ENCODE measurements at places on chromosomes 2 and 18.

DNA sequence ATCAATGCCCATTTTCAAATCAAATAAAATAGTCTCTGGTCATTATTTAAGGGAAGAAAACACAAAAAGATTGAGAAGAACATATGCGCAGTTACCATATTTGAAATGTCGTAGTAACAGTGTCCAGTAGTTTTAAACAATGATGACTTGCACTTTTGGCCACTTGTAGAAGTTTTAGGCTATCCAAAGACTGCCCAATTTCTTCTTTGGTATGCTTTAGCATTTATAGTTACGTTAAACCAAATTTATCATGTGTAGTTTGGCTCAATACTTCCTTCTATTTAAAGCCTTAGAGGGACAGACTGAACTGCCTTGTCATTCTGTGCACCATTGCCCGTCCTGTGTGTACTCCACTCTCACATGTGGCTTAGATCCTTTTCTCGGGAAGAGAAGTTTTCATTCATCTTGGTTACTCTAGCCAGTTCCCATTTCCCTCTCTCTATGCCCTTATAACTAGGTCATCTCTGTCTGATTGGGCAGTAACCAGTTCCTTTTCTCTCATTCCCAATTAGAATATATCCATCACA lies 84.8 kb upstream of the TTN start:
- no peak for DNase-seq

DNA sequence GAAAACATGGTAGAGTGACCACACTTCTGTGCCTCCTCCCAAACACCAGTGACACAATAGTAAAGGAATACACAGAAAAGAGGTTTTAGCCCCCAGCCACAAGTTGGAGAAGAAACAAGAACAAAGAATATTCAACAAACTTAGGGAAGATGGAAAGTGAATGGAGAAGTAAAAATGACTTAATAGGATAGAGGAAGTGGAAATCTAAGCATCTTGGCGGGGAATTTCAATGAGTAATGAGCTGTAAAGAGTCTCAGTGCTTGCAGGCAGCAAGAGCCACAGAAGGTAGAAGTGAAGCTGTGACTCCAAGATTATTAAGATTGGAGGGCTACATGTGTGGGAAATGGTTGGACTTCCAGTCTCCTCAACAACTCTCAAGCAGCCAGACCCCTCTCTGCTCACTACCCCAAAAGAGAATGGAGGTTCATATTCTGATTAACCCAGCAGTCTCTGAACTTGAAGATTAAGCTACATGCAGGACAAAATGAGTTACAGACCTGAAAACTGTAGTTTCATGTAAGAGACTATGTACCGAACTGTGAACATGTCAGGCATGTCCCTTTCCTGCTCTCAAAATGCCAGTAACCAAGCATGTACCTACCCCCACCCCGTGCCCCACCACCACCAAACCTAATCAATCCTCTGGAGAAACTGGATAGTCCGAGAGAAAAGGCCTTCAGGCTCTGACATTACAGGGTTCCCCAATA lies 16.9 kb upstream of the HNRNPLL start:
- no peak for DNase-seq

- no peak for DNase-seq
Observed at GRCh38 chr2:89845532-89845931, 1154.1 kb downstream of the RPIA start.

DNA sequence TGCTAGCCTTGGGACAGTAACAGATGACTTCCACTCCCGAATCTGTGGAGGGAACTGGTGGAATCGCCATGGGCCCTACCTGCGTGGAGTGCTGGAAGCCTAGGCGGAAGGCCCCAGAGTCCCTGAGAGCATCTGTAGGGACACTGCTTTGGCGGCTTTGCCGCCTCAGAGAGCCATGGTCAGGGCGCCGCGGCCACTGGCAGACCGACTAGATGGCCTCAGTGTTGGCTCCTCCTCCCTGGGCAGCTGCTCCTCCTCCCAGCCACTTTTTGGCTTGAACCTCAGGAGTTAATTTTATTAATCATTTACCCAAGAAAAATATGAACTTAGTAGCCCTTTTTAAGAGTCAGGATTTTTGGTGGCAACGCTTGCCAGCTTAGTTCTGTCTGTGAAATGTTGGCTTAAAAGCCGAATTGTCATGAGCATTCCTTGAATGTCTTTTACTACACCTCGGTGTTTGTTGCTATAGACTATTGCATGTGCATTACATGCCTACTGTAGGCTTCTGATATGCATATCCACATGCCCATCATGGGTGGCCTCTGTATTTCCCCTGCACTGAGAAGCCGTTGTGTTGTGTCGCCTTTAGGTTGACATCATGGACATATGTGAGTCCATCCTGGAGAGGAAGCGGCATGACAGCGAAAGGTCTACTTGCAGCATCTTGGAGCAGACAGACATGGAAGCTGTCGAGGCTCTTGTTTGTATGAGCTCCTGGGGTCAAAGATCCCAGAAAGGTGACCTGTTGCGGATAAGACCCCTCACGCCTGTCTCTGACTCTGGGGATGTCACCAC lies 2.4 kb downstream of the KLF11 start:
- DNase-seq: no peak

DNA sequence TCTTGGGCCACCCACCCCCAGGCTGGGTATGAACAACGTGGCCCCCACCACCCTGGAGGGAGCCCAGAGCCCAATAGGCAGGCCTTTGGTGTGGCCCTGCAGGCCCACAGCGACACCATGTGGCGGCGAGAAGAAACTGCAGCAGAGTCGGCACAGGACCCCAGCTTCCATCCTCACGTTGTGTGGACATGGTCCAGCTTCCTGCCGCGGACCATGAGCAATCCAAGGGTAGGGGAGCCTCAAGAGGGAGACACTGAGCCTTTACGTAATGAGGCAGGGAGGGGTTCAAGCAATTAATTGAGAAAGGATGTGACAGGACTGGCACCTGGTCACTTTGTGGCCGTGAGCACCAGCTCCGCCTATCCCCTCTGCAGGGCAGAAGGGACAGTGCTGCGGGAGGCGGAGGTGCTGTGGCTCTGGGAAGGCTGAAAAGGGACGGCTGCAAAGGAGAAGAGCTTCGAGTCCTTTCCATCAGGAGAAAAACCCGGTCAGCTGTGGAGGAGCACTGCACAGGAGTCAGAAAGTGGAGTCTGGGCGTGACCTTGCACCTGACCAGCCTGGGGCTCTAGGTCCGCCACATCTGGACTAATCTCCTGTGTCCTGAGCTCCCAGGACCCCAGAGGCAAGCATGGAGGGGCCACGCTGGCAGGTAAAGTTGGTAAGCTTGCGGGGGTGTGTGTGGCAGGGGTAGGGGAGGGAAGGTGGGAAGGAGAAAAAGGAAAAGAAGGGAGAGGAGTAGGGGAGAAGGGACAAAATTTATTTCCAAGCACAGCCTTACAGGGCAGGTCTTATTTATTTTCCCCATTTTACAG lies 44.9 kb downstream of the TMEM37 start:
- DNase-seq: peak; percentile 18

DNA sequence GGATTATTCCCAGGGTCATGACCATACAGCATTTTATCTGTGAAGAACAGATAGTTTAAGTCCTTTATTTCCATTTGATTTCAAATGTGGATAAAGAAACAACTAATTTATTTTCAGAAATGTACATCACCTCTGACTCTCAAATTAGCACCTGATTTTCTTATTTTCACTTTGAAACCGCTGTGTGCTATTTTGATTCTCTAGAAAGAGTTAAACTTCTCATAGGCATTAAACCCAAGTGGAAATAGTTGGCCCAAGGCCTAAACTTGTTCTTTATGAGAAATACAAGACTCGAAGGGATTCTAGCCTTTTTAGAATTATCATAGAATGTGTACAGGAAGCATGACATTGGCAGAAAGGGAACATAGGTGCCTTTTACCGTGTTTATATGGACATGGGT lies 41.5 kb upstream of the LTBP1 start:
- no peak for DNase-seq

DNA sequence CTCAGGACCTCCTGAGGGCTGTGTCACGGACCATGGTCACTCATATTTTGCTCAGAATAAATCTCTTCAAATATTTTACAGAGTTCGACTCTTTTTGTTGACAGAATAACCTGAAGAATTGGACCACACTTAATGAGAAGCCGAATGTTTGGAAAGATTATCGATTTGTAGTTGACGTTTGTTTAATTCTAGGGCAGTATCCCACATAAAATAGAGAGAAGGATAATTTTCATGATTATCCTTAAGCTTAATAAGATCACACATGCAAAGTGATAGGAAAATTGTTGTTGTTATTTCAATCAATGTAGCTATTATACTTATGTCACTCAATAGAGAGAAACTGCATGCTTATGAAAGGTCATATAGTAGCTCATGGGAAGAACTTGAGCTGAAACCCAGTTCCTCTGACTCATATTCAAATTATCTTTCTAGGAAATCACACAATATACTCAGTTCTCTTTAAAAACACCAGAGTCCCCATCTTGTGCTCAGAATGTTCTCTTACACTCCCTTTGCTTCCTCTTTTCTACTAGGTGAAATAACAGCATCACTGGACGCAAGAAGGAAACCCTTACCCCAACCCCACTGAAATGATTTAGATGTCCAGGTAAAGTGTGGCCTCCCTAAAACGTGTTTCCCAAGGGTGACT lies 982.1 kb downstream of the TSN start:
- no peak for DNase-seq

- DNase-seq: no peak
Observed at GRCh38 chr2:204791230-204791629, 246.0 kb downstream of the PARD3B start.

DNA sequence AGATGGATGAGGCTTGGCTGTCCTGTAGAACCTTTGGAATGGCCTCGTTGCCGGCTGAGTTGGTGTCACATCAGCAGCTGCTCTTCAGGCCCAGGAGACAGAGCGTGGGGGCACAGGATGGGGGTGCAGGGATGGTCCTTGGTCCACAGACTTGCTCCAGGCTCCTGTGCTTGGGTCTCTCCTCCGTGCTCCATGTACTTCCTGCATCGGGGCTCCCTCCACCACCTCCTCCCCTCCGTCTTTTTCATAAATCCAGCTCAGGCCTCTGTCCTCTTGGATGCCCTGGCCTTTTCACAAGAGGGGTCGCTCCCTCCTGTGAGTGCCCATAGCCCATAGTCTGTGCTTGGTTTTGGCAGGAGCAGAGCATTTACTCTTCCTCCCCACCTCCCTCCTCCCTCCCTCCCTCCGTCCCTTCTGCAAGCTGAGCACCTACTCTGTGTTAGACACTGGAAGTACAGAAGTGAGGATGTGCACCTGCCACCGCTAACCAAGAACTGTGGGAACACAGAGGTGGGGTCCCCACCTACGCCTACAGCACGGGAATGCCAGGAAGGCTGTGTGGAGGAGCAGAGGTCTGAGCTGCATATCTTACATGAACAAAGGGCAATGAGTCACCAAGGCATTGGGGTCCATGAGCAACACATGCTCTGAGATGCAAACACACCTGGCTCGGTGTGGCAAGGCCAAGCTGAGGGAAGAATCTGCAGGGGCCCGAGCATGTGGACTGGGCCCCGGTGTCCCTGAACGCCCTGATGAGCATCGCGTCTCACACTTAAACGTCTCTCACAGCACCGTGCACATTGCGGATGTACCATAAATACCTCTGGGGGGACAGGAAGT lies 458.7 kb upstream of the HS6ST1 start:
- no peak for DNase-seq

DNA sequence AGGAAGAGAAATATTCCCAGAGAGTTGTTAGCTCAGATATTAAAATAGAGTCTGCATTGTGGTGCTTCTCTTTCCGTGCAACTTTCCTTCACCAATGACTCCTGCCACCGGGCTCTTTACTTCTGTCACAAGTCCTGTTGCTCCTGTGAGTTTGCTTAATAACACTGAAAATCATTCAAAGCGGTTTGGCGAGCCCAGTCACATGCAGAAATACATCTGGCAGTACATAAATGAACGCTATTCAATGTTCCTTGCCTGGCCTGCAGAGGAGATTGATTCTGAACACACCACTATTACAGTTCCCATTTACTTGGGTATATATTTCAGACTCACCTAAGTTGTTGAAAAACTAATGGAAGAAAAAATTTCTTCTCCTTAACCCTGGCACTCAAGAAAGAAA lies 276.6 kb downstream of the ZNF521 start:
- no peak for DNase-seq

DNA sequence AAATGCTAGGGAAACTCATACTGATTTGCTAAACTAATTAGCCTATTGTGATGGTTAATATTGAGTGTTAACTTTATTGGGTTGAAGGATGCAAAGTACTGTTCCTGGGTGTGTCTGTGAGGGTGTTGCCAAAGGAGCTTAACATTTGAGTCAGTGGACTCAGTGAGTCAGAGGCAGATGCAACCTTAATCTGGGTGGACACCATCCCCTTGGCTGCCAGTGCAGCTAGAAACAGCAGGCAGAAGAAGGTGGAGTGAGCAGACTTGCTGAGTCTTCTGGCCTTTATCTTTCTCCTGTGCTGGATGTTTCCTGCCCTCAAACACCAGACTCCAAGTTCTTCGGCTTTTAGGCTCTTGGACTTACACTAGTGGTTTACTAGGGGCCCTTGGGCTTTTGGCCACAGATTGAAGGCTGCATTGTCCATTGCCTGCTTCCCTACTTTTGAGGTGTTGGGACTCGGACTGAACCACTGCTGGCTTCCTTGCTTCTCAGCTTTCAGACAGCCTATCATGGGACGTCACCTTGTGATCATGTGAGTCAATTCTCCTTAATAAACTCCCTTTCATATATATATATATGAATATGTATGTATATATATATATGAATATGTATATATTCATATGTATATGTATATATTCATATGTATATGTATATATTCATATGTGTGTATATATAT lies 69.7 kb downstream of the RPRM start:
- DNase-seq: no peak

DNA sequence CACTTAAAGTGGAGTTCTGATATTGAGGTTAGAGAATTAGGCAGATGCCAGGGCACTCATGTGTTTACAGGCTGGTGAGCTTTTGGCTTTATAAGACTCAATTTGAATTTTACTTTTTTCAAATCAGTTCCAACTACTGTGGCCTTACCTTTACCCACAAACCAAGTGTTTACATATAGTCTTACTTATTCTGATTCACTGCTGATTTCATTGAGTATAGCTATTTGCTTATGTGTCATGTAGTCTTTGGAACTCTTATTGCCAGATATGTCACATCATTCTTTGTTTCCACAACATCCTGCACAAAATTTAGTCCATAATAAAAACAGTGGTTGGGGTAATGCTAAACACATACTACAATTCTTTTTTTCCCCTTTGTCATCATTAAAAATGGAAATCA lies 96.5 kb downstream of the XIRP2 start:
- no peak for DNase-seq

- DNase-seq: no peak
Observed at GRCh38 chr2:8709611-8710010, 27.8 kb downstream of the ID2 start.

- no peak for DNase-seq
Observed at GRCh38 chr18:76657911-76658470, 162.9 kb upstream of the ZNF516 start.

DNA sequence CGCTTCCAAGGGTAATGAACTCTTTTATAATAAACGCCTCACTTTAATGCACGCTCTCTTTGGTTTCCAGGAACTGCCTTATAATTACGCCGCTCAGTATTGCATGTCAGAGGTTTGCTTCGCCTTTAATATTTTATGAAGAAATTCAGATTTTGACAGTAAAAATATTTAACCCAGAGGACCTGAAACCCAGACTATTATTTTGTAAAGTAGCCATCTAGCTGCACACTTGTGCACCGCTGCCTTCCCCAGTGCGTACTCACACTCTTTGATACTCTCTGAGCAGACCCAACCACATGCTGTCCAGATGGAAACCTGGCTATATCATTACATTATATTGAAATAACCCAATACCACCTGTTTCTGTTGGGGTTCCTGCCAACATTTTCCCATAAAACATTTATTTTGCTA lies 270.1 kb downstream of the C1D start:
- DNase-seq: no peak

Data from CD4-positive, alpha-beta T cell treated with Interleukin-4 for 4 hours (primary cell).